ENCODE measurements at places on chromosomes 5 and 9.

DNA sequence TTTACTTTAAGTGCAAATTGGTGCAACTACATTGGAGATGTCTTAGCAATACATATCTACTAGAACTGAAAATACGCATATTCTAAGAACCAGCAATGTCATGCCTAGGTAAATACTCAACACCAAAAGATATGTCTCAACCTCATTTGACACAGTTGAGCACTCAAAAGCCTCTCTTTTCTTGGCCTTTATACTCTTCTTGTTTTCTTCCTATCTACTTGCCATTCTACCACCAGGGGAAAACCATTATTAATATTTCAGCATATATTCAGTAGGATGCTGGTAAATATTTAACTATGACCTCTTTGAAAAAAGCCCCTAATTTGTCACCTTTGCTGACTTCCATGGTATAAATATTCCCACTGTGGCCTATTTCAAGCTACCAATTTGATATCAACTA lies 443.8 kb downstream of the LRRC70 start:
- no peak overlapping the region for H3K27ac ChIP-seq
- peaks cover 11% of the 10 kb centered on the region for H3K4me1 ChIP-seq
- no peaks in the 10 kb centered on the region for H3K36me3 ChIP-seq
- no peak overlapping the region for H3K4me3 ChIP-seq

DNA sequence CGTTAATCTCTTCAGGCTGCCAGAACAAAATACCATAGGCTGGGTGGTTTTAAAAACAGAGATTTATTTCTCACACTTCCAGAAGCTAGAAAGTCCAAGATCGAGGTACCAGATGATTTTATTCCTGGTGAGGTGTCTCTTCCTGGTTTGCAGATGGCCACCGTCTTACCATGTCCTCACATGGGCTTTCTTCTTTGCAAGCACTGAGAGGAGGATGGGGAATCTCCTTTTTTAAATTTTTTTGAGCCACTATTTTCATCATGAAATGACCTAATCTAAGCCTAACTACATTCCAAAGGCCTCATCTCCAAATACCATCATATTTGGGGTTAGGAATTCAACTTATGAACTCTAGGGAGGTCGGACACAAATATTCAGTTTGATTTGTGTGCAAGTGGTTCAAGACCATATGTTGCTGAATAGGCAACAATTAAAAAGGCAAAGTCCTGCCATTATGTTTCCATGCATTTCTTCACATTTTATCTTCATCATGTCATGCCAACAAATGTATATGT lies 371.2 kb downstream of the CDH18 start:
- no peaks in the 10 kb centered on the region for H3K36me3 ChIP-seq
- H3K27ac ChIP-seq: no peak overlapping the region
- no peak for DNase-seq
- H3K4me3 ChIP-seq: no peak overlapping the region

GRCh38 chr5:84287951-84288350 lies 96.7 kb downstream of the EDIL3 start:
- peak overlapping the region; percentile 85 for H3K27ac ChIP-seq
- H3K27me3 ChIP-seq: no peaks in the 10 kb centered on the region
- peak overlapping the region; percentile 14 for H3K4me3 ChIP-seq
- peaks cover 84% of the 10 kb centered on the region for H3K4me1 ChIP-seq
- no peak for DNase-seq

GRCh38 chr9:113267911-113268566 lies 7.3 kb downstream of the CDC26 start:
- peaks cover 19% of the 10 kb centered on the region for H3K36me3 ChIP-seq
- peaks cover under 1% of the 10 kb centered on the region for H3K4me1 ChIP-seq
- DNase-seq: no peak
- no peak overlapping the region for H3K27ac ChIP-seq
- no peak overlapping the region for H3K4me3 ChIP-seq

DNA sequence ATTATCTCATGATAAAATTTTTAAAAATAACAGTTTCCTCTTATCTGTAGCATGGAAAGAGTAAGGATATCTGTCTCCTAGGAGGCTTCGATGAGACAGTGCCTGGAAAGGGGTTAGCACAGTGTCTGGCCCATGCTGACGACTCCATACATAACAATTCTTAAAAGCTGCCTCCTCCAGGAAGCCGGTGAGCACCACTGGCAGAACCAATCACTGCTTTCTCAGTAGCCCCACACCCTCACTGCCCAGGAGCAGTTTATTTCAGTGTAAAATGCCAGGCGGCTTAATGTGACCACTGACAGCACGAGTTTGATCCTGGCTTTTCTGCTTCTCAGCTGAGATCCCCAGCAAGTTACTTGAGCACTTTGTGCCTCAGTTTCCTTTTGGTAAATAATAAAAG lies 1.2 kb upstream of the NIPAL4 start:
- DNase-seq: no peak
- no peaks in the 10 kb centered on the region for H3K27me3 ChIP-seq
- H3K27ac ChIP-seq: no peak overlapping the region
- no peak overlapping the region for H3K4me3 ChIP-seq
